ENCODE measurements at places on chromosomes 7 and 10. TPM values are rescaled to one million over a fixed set of nuclear protein-coding genes. Genes with fewer than 3 reads are reported as not detected.
A peak's percentile ranks its signal among the peaks of the same experiment; 100 is the strongest.

Gene PALD1
- 15.9 TPM for total RNA-seq

Gene TUBAL3
- total RNA-seq: 0.09 TPM

Gene NSUN6
- 16.5 TPM for total RNA-seq

Gene KCND2
- 1.3 TPM for total RNA-seq

Gene FAM25A
- total RNA-seq: not detected

Gene ZNF37A
- 12.2 TPM for total RNA-seq

Gene NT5C2
- total RNA-seq: 84.1 TPM

Gene GIMAP8
- total RNA-seq: 4.9 TPM

Gene HOXA6
- 5.6 TPM for total RNA-seq

DNA sequence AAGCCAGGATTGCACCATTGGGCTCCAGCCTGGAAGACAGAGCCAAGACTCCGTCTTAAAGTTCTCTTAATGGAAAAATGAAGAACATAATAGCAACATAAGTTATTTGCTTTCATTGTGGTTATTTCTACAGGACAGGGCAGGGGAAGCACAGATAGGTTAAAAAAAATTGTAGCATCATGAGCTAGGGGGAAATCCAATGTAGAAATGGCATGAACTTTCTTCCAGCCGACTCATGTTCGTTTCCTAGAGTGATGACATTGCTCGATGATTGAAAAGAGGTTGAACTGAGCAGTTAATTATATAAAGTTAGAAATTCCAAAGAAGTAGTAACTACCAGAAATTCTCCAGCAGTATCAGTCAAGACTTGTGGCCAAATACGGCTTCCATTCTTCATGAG, 64.9 kb downstream of the DAGLB start:
- H3K36me3 ChIP-seq: peaks cover 8% of the 10 kb centered on the region
- H3K4me3 ChIP-seq: no peak overlapping the region
- H3K27ac ChIP-seq: no peak overlapping the region
- H3K4me1 ChIP-seq: peaks cover 18% of the 10 kb centered on the region
- H3K27me3 ChIP-seq: no peaks in the 10 kb centered on the region
- no peak for DNase-seq

- DNase-seq: no peak
- no peak overlapping the region for H3K4me3 ChIP-seq
- H3K36me3 ChIP-seq: no peaks in the 10 kb centered on the region
- no peaks in the 10 kb centered on the region for H3K4me1 ChIP-seq
- H3K27me3 ChIP-seq: no peaks in the 10 kb centered on the region
- no peak overlapping the region for H3K27ac ChIP-seq
These were observed 50.4 kb downstream of the TFEC start for GRCh38 chr7:115980159-115980558.

DNA sequence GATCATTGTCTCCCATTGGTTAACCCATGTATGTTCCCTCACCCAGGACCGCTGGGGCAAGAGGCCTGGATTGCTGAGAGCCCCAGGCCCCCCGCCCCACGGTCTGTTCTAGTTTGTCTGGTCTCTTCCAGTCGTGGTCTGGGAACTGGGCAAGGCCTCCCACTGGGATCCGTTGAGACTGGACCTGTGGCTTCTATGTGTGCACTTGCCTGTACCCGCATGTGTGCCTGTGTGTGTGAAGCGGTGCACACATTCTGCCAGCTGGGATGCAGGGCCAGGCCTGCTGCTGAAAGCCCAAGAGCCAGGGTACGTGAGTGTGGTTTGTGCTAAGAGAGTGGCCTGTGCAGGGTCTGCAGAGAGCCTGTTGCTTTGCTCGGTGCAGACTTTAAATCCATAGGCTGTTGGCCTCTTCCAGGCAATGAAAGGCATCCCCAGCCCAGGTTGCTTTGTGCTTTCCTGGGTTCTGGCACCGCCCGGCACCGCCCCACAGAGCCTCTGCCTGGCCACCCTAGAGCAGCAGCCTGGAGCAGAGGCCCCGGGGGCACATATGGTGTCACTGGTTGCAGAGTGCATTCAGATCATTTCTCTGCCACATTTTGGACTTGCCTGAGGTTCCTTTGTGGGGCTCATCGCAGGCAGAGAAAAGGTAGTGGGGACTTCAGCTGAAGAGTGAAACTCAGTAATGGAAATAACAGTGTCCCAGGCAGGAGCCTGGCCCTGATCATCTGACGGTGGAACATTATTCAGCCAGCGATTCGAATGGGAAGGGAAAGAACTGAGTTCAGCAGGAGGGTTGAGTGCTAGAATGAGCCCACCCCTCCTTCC, 215.5 kb downstream of the GLRX3 start:
- DNase-seq: no peak
- no peaks in the 10 kb centered on the region for H3K4me1 ChIP-seq
- H3K36me3 ChIP-seq: no peaks in the 10 kb centered on the region
- H3K4me3 ChIP-seq: no peak overlapping the region

DNA sequence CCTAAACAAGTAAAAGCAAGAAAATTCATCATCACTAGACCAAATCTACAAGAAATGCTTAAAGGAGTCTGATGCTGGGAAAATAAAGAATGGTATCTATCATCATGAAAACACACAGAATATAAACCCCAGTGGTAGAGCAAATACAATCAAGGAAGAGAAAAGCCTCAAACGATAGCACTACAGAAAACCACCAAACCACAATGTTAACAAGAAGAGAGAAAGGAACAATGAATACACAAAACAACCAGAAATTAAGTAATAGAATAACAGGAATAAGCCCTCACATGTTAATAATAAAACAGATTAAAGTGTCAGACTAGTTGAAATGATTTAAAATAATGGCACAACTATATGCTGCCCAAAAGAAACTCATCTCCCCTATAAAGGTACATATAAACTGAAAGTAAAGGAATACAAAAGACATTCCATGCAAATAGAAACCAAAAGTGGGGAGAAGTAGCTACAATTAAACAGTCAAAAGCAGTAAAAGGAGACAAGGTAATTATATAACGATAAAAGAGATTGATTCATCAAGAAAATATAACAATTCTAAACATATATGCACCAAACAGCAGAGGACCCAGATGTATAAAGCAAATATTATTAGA, 77.3 kb downstream of the JMJD1C start:
- H3K4me1 ChIP-seq: no peaks in the 10 kb centered on the region
- no peak for DNase-seq
- no peaks in the 10 kb centered on the region for H3K36me3 ChIP-seq
- no peaks in the 10 kb centered on the region for H3K27me3 ChIP-seq
- H3K4me3 ChIP-seq: no peak overlapping the region

DNA sequence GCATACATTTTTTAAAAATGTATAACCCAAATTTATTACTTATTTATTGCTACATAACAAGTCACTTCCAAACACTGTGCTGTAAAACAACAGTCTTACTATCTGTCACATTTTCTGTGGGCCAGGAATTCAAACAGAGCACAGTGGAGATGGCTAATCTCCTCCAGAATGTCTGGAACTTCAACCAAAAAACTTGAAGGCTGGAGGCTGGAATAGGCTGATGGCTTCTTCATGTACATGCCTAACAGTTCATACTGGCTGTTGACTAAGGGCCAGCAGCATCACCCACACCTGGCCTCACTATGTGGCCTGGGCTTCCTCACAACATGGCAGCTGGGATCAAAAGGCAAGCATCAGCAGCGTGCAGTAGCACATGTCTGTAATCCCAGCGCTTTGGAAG, 92.4 kb upstream of the KMT2E start:
- H3K36me3 ChIP-seq: no peaks in the 10 kb centered on the region
- H3K27ac ChIP-seq: no peak overlapping the region
- no peak overlapping the region for H3K4me3 ChIP-seq
- DNase-seq: no peak
- H3K27me3 ChIP-seq: no peaks in the 10 kb centered on the region

DNA sequence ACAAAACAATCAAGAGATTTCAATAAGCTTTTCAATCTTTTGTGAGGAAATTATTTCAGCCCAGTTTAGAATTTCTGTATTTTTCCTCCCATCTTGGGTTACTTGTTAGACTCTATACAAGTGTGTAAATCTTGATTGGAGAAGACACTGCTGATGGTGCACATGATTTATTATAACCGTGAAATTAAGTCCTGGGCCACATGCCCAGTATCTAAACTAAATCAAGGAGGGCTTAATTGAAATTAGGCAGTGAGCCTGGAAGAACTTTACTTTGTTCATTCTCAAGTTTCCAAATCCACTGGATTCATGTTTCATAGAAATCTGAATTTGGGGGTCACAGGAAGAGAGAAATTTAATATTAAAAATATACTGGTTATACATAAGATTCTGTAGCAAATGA, 44.5 kb downstream of the CSTF2T start:
- no peaks in the 10 kb centered on the region for H3K36me3 ChIP-seq
- no peak overlapping the region for H3K27ac ChIP-seq
- H3K4me1 ChIP-seq: peaks cover 3% of the 10 kb centered on the region
- H3K4me3 ChIP-seq: no peak overlapping the region

GRCh38 chr7:2018569-2019460, 213.9 kb downstream of the MAD1L1 start:
- H3K27me3 ChIP-seq: no peaks in the 10 kb centered on the region
- H3K4me3 ChIP-seq: no peak overlapping the region
- no peaks in the 10 kb centered on the region for H3K36me3 ChIP-seq
- H3K27ac ChIP-seq: peak overlapping the region; percentile 93
- peak; percentile 91 for DNase-seq
- peaks cover 41% of the 10 kb centered on the region for H3K4me1 ChIP-seq

GRCh38 chr7:81791568-81792518, 22.0 kb upstream of the HGF start:
- DNase-seq: no peak
- no peak overlapping the region for H3K27ac ChIP-seq
- no peaks in the 10 kb centered on the region for H3K36me3 ChIP-seq
- H3K27me3 ChIP-seq: no peaks in the 10 kb centered on the region
- no peaks in the 10 kb centered on the region for H3K4me1 ChIP-seq
- H3K4me3 ChIP-seq: no peak overlapping the region

GRCh38 chr10:78896159-78896928, 172.4 kb upstream of the ZMIZ1 start:
- no peaks in the 10 kb centered on the region for H3K36me3 ChIP-seq
- H3K27me3 ChIP-seq: peaks cover 7% of the 10 kb centered on the region
- no peak overlapping the region for H3K4me3 ChIP-seq
- H3K4me1 ChIP-seq: peaks cover 7% of the 10 kb centered on the region

GRCh38 chr10:89867964-89868363, 166.6 kb downstream of the KIF20B start:
- no peaks in the 10 kb centered on the region for H3K36me3 ChIP-seq
- no peaks in the 10 kb centered on the region for H3K27me3 ChIP-seq
- H3K27ac ChIP-seq: no peak overlapping the region

DNA sequence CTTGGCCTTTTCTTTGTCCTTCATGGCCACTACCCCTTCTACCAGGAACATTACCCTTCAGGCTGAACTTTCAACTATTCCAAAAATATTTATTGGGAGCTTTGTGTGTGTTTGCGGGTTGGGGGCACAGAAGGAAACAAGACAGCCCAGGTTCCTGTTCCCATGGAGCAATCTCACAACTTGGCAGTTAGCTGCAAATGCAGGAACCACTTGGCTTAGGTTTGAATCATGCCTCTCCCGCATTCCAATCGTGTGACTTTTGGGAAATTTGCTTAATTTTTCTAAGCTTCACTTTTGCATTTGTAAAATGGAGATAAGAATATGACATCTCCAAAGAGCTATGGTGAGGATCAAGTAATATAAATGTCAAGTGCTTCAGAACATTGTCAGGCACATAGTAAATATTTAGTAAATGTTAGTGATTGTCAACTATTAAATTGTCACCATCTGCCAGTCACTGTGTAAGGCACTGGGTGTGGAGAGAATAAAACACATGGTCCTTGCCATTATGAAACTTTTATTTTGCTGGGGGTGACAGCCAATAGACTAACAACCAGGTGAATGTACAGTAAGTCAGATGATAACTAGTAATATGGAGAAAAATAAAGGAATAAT, 277.1 kb downstream of the SNX13 start:
- no peak overlapping the region for H3K4me3 ChIP-seq
- no peaks in the 10 kb centered on the region for H3K4me1 ChIP-seq
- H3K27ac ChIP-seq: no peak overlapping the region
- no peaks in the 10 kb centered on the region for H3K27me3 ChIP-seq

GRCh38 chr10:4473977-4474376, 352.0 kb upstream of the AKR1E2 start:
- no peaks in the 10 kb centered on the region for H3K27me3 ChIP-seq
- DNase-seq: no peak
- no peaks in the 10 kb centered on the region for H3K36me3 ChIP-seq
- no peak overlapping the region for H3K4me3 ChIP-seq

GRCh38 chr10:983971-984655, 4.1 kb upstream of the GTPBP4 start:
- no peak overlapping the region for H3K4me3 ChIP-seq
- H3K36me3 ChIP-seq: no peaks in the 10 kb centered on the region
- no peaks in the 10 kb centered on the region for H3K27me3 ChIP-seq

- no peak for DNase-seq
- no peaks in the 10 kb centered on the region for H3K36me3 ChIP-seq
- H3K27ac ChIP-seq: peak overlapping the region; percentile 13
- peaks cover 26% of the 10 kb centered on the region for H3K4me1 ChIP-seq
These were observed 62.4 kb downstream of the EEPD1 start for GRCh38 chr7:36215457-36215765.

- H3K4me3 ChIP-seq: no peak overlapping the region
- H3K27me3 ChIP-seq: no peaks in the 10 kb centered on the region
- H3K27ac ChIP-seq: no peak overlapping the region
- no peaks in the 10 kb centered on the region for H3K36me3 ChIP-seq
These were observed 44.3 kb upstream of the ZC3HAV1 start for GRCh38 chr7:139153832-139154231.

DNA sequence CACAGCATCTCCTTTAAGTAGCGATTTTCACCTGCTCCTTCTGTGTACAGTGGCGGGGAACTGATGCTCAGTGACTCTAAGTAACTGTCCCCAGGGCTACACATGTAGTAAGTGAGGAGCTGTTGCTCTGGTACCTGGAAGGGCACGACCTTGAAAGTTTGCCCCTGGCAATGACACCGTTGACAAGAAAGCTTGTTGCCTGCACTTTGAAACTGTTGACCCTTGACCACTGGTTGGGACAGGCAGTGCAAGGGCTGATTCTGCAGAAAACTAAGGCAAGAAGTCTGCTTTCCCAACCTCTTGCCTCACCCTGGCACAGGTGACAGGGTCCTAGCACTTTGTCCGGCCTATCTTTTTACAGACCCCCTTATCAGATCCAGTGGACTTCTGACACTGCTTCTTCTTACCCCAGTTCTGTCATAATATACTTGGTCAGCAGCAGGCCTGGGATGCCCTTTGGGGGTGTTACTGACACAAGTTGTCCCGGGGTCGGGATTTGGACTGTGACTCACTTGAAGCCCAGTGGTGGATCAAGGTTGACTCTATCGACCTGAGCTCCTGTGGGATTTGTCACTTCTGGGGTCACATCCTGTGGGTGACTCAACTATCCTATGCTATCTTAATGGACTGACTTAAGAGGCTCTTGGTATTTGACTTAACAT, 5.8 kb downstream of the ACSL5 start:
- H3K27ac ChIP-seq: no peak overlapping the region
- H3K36me3 ChIP-seq: no peaks in the 10 kb centered on the region

GRCh38 chr10:113431398-113432160, 121.3 kb upstream of the HABP2 start:
- peaks cover 4% of the 10 kb centered on the region for H3K27me3 ChIP-seq
- H3K4me1 ChIP-seq: peaks cover 19% of the 10 kb centered on the region
- DNase-seq: peak; percentile 98
- no peak overlapping the region for H3K4me3 ChIP-seq
- H3K27ac ChIP-seq: peak overlapping the region; percentile 82

Measured in muscle of leg (tissue), 16 donors.